ENCODE measurements at places on chromosomes 2 and 18. TPM values are rescaled to one million over a fixed set of nuclear protein-coding genes. Genes with fewer than 3 reads are reported as not detected.
A peak's percentile ranks its signal among the peaks of the same experiment; 100 is the strongest.

The CNNM4 gene
- total RNA-seq = 17.7 TPM

- no peaks in the 10 kb centered on the region for H3K36me3 ChIP-seq
- H3K27me3 ChIP-seq = peaks cover 7% of the 10 kb centered on the region
Observed at GRCh38 chr2:96485751-96486651, 19.2 kb downstream of the NEURL3 start.

The DOK6 gene
- 5.4 TPM for total RNA-seq

DNA sequence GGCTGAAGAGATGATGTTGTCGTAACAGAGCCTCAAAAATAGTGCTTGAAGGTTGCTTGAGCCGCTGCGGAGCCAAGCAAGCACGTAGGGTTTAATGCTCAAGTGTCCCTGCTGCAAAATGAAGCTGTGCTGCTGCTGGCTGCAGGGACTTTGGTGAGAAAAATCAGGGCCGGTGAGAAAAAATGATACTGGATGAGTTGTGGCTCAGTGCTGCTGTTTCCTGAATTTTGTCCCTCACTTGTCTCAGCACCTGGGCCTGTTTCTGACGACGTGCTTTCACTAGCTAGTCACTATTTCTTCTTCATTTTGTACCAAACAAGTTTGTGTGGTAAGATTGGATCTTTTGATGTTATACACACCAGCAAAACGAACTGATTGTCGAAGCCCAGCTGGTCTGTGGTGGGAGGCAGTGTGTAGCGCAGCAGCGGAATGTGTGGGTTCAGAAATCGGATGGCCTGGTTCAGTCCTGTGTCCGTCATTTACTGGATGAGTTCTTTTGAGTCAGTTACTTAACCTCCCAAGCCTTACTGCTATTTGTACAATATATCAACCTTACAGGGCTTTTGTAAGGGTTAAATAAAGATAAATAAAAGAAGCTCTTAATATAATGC lies 172.8 kb upstream of the FOSL2 start:
- no peaks in the 10 kb centered on the region for H3K27me3 ChIP-seq
- H3K4me1 ChIP-seq = peaks cover 21% of the 10 kb centered on the region
- no peak for DNase-seq
- no peaks in the 10 kb centered on the region for H3K36me3 ChIP-seq

DNA sequence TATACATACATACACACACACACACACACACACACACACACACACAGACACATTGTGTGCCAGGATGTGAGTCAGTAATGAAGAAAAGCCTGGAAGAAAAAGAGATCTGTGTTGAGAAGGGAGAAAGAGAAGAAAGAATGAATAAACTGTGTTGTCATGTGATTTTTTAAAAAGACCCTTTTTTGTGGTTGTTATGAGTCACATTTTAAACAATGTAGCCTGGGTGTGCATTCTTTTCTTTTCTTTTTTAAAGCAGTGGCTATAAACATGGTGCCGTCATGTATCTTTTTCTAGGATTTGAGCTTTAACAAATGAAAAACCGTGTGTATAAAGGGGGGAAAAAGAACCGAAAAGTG lies 87.2 kb downstream of the NRP2 start:
- H3K36me3 ChIP-seq = peaks cover 15% of the 10 kb centered on the region
- H3K4me3 ChIP-seq = peak overlapping the region; percentile 51
- no peak overlapping the region for H3K27ac ChIP-seq
- H3K4me1 ChIP-seq = peaks cover 44% of the 10 kb centered on the region

DNA sequence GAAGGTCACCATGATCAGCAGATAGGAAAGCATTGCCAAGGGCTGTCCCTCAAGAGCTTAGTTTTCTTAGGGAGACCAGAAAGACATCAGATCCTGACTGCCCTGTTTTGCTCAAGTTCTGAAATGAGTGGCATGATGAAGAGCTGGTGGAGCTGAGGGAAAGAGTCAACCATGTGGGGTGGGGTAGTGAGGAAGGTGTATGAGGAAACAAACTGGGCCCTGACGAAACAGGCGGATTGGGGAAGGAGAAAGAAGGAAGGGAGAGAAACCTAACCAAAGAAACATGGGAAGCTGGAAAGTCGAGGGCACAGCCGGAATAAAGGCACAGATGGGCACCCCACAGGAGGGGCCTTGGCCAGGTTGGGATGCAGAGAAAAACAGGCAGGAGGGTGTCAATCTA lies 8.0 kb downstream of the TGOLN2 start:
- H3K4me3 ChIP-seq = no peak overlapping the region
- DNase-seq = no peak
- peaks cover 55% of the 10 kb centered on the region for H3K36me3 ChIP-seq
- no peaks in the 10 kb centered on the region for H3K27me3 ChIP-seq
- no peak overlapping the region for H3K27ac ChIP-seq

GRCh38 chr2:11669454-11670291 lies at the start of gene NTSR2:
NTSR2 (minus strand) TSS chr2:11670195; CDS start chr2:11670129, 66 bp downstream.
- no peak for DNase-seq
- no peak within 1 kb of the TSS for H3K27ac ChIP-seq
- peaks cover 58% of the 10 kb centered on the region for H3K27me3 ChIP-seq
- H3K4me1 ChIP-seq = peaks cover 5% of the 10 kb centered on the region
- no peak within 1 kb of the TSS for H3K4me3 ChIP-seq

The TGFA gene
- 6.8 TPM for total RNA-seq

- H3K4me1 ChIP-seq = no peaks in the 10 kb centered on the region
- no peak overlapping the region for H3K4me3 ChIP-seq
- H3K36me3 ChIP-seq = no peaks in the 10 kb centered on the region
- H3K27me3 ChIP-seq = peaks cover 2% of the 10 kb centered on the region
- no peak overlapping the region for H3K27ac ChIP-seq
Observed at GRCh38 chr18:44518091-44518615, 162.5 kb upstream of the SETBP1 start.

GRCh38 chr2:46298522-46299353 lies 1.5 kb downstream of the EPAS1 start:
- H3K27me3 ChIP-seq = peaks cover 87% of the 10 kb centered on the region
- H3K4me1 ChIP-seq = peaks cover 16% of the 10 kb centered on the region
- H3K36me3 ChIP-seq = no peaks in the 10 kb centered on the region
- H3K27ac ChIP-seq = peak overlapping the region; percentile 93
- peak overlapping the region; percentile 97 for H3K4me3 ChIP-seq
- DNase-seq = no peak

The UGT1A4 gene
- not detected for total RNA-seq

- no peak for DNase-seq
- H3K27me3 ChIP-seq = no peaks in the 10 kb centered on the region
- H3K27ac ChIP-seq = peak overlapping the region; percentile 100
- H3K36me3 ChIP-seq = peaks cover 26% of the 10 kb centered on the region
Observed at GRCh38 chr2:200863782-200864175, 679 bp downstream of the CLK1 start.

- H3K36me3 ChIP-seq = no peaks in the 10 kb centered on the region
- H3K27ac ChIP-seq = no peak overlapping the region
- H3K27me3 ChIP-seq = peaks cover 9% of the 10 kb centered on the region
- no peak overlapping the region for H3K4me3 ChIP-seq
- H3K4me1 ChIP-seq = peaks cover 52% of the 10 kb centered on the region
- DNase-seq = no peak
Observed at GRCh38 chr2:203687165-203687564, 19.3 kb upstream of the CD28 start.

DNA sequence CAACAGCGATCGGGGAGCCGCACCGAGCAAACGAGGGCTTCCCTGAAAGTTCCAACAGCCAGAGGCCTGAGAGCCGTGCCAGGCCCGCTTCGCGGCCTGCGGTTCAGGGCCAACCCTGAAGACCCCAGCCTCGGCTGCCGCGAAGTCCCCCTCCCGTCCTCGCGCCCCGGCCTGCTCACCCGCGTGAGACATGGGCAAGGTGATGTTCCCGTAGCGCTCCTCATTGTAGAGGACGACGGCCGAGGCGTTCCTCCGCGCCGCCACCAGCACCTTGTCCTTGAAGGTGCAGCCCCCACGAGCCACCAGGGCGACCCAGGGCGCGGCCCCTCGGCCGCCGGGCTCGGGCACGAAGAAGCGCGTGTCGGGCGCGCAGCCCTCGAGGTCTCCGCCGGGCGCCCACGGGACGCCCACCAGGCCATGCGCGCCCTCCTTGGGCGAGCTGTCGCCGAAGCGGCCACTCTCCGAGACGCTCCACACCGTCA lies 510 bp downstream of the RNF149 start:
- peaks cover 35% of the 10 kb centered on the region for H3K4me1 ChIP-seq
- peak overlapping the region; percentile 89 for H3K4me3 ChIP-seq
- H3K36me3 ChIP-seq = peaks cover 11% of the 10 kb centered on the region
- H3K27me3 ChIP-seq = no peaks in the 10 kb centered on the region
- peak overlapping the region; percentile 83 for H3K27ac ChIP-seq

The TRAPPC8 gene
- 45.6 TPM for total RNA-seq
